ENCODE measurements at places on chromosomes 2 and 18. TPM values are rescaled to one million over a fixed set of nuclear protein-coding genes. Genes with fewer than 3 reads are reported as not detected.

- peaks cover 4% of the 10 kb centered on the region for H3K4me1 ChIP-seq
- H3K27ac ChIP-seq = no peak overlapping the region
- H3K4me3 ChIP-seq = no peak overlapping the region
- no peaks in the 10 kb centered on the region for H3K36me3 ChIP-seq
- H3K27me3 ChIP-seq = no peaks in the 10 kb centered on the region
- no peak for DNase-seq
These were observed 5.0 kb downstream of the NT5DC4 start for GRCh38 chr2:112725545-112726457.

- H3K4me3 ChIP-seq = no peak overlapping the region
- H3K36me3 ChIP-seq = no peaks in the 10 kb centered on the region
- no peak overlapping the region for H3K27ac ChIP-seq
- no peaks in the 10 kb centered on the region for H3K27me3 ChIP-seq
- no peak for DNase-seq
- H3K4me1 ChIP-seq = no peaks in the 10 kb centered on the region
These were observed 68.5 kb downstream of the SPIRE1 start for GRCh38 chr18:12589448-12589847.

GRCh38 chr2:210046851-210047500, 44.5 kb downstream of the RPE start:
- H3K27ac ChIP-seq = no peak overlapping the region
- no peak overlapping the region for H3K4me3 ChIP-seq
- H3K36me3 ChIP-seq = peaks cover 15% of the 10 kb centered on the region
- H3K27me3 ChIP-seq = no peaks in the 10 kb centered on the region
- DNase-seq = no peak
- no peaks in the 10 kb centered on the region for H3K4me1 ChIP-seq

DNA sequence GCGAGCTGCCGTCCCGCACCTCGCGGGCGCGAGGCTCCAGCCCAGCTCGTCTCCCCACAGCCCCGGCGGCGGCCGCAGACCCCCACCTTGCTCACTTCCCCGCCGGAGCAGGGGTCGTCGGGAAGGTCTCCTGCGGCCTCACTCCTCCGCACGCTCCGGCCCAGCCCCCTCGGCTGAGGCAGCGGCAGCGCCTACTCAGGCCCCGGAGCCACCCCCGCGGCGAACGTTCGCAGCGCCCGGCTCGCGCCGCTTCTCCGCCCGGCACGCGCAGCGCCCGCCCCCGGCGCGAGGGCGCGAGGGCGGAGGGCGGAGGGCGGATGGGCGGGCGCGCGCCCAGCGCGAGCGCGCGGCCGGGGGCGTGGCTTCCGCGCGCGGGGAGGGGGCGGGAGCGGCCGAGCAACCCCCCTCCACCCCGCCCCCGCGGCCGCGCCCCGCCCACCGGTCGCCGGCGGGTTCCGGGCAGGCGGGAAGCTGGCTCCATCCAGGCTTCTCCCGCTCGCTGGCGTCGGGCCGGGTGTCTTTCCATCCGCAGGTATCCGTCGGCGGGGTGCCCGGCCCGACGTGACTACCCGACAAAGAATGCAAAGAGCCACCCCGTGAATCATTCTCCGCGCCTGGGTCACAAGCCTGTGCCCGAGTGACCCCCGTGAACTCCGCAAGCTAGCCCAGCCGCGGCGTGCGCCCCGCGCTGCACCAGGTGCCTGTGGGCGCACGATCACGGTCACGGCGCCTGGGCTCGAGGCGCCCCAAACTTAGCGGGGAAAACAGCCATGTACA, at the start of gene DTNB:
Gene DTNB, minus strand, starts transcription at position 278 of the 777 bp plus-strand sequence. CDS start 20,917 bp downstream, outside the sequence.
- no peaks in the 10 kb centered on the region for H3K27me3 ChIP-seq
- H3K36me3 ChIP-seq = no peaks in the 10 kb centered on the region
- H3K4me3 ChIP-seq = peak within 1 kb of the TSS; percentile 79
- H3K27ac ChIP-seq = peak within 1 kb of the TSS; percentile 60
- H3K4me1 ChIP-seq = peaks cover 25% of the 10 kb centered on the region
- DNase-seq = peak; percentile 82

DNA sequence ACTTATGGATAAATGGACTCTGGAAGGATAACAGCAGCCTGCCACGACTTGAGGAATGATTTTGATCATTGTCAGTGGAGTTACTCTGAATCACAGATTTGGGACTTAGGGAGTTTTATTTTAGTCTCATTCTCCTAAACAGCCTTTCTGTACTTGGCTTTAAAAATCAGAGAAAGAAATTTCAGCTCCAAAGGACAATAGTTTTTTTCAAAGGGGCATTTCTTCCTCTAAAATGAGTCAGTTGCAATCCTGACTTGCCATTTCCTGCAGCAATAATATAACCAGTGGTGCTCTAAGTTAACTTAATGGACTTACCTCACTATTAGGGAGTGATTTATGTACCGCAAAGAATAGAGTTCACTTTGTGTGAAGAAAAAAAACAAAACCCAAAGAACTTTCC, 35.1 kb upstream of the MTX2 start:
- DNase-seq = no peak
- peaks cover 34% of the 10 kb centered on the region for H3K27me3 ChIP-seq
- no peaks in the 10 kb centered on the region for H3K36me3 ChIP-seq
- H3K4me3 ChIP-seq = no peak overlapping the region
- H3K4me1 ChIP-seq = no peaks in the 10 kb centered on the region

GRCh38 chr18:58453913-58454317, 175.0 kb downstream of the ALPK2 start:
- H3K27ac ChIP-seq = no peak overlapping the region
- no peaks in the 10 kb centered on the region for H3K4me1 ChIP-seq
- H3K27me3 ChIP-seq = no peaks in the 10 kb centered on the region
- no peak overlapping the region for H3K4me3 ChIP-seq
- no peak for DNase-seq
- no peaks in the 10 kb centered on the region for H3K36me3 ChIP-seq

NMUR1 gene
- not detected for total RNA-seq

DUSP19 gene
- total RNA-seq = 5.0 TPM

All from activated naive CD4-positive, alpha-beta T cell treated with anti-CD3 and anti-CD28 coated beads for 36 hours (primary cell).